ENCODE measurements at places on chromosomes 7 and 10. TPM values are rescaled to one million over a fixed set of nuclear protein-coding genes. Genes with fewer than 3 reads are reported as not detected.

DNA sequence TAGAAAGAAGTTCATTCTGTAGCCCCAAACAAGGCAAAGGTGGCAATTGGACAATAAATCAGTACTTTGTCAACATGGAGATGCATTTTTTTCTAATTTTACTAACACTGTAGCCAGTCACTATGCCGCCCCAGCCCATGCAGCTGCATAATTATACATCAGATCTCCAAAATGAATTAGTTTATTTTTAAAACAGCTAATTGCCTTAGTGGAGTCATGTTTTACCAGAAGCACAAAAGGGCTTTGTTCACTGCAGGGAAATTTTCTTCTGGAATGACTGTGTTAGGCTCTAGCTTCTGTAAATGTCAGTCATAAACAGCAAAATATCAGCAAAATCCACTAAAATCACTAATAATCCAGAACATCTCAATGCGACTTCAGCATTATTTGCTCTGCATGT lies 20.1 kb upstream of the HDAC9 start:
- no peaks in the 10 kb centered on the region for H3K27me3 ChIP-seq
- H3K36me3 ChIP-seq, result no peaks in the 10 kb centered on the region
- no peaks in the 10 kb centered on the region for H3K4me1 ChIP-seq
- H3K27ac ChIP-seq, result no peak overlapping the region
- H3K4me3 ChIP-seq, result no peak overlapping the region

DNA sequence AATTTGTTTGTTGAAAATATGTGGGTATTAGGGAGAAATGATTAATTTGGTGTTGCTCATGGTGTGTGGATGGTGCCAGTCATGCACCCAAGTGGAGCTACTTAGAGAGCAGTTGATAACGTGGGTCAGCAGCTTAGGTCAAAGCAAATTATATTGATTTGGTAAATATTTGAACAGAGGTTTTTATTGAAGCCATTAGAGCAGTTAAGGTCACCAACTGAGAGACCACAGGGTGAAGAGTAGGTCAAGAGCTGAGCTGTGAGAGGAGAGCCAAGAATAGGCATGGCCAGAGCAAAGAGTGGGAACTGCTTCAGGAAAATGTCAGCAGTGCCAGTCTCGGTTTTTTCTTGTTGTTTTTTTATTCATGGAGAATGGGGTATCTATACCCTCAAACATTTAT lies 97.9 kb downstream of the TMEM168 start:
- no peaks in the 10 kb centered on the region for H3K4me1 ChIP-seq
- H3K4me3 ChIP-seq, result no peak overlapping the region
- no peaks in the 10 kb centered on the region for H3K27me3 ChIP-seq
- DNase-seq, result no peak

CTTNBP2 gene
- 6.3 TPM for total RNA-seq

ZFAND2A gene
- 19.9 TPM for total RNA-seq

DNA sequence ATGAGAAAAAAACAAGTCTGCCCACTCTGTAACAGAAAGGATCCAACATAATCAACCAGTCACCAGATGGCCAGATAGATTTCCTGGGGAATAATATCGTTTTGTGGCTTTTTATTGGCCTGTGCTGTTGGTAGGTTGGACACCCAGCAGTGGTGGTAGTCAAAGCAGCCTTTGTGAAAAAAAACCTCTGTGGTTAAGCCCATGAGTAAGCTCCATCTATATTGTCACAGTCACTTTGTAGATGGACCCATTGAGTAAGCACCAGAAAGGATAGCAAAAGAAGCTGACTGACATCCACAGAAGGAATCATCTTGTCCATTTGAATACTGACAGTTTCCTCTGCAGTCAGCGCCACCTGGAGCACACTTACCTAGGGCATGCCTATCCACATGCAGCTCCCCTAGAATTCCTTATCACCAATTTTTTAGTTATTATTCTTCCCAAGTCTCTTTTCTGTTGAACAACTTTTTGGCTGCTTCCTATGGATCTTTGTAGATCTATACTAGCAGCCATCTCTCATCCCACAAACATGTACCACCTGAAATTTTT lies 96.9 kb downstream of the IQUB start:
- no peak overlapping the region for H3K27ac ChIP-seq
- H3K36me3 ChIP-seq, result no peaks in the 10 kb centered on the region

ATOH7 gene
- total RNA-seq, result not detected

- H3K27ac ChIP-seq, result no peak overlapping the region
- no peak for DNase-seq
- no peaks in the 10 kb centered on the region for H3K4me1 ChIP-seq
- no peaks in the 10 kb centered on the region for H3K36me3 ChIP-seq
These were observed 26.0 kb downstream of the PPP1R9A start for GRCh38 chr7:94933256-94933990.

PKD2L1 gene
- total RNA-seq, result 2.1 TPM

GRCh38 chr7:128006550-128007302 lies 24.5 kb downstream of the LRRC4 start:
- DNase-seq, result no peak
- H3K4me3 ChIP-seq, result no peak overlapping the region
- H3K4me1 ChIP-seq, result peaks cover 3% of the 10 kb centered on the region
- H3K36me3 ChIP-seq, result no peaks in the 10 kb centered on the region
- no peaks in the 10 kb centered on the region for H3K27me3 ChIP-seq

DNA sequence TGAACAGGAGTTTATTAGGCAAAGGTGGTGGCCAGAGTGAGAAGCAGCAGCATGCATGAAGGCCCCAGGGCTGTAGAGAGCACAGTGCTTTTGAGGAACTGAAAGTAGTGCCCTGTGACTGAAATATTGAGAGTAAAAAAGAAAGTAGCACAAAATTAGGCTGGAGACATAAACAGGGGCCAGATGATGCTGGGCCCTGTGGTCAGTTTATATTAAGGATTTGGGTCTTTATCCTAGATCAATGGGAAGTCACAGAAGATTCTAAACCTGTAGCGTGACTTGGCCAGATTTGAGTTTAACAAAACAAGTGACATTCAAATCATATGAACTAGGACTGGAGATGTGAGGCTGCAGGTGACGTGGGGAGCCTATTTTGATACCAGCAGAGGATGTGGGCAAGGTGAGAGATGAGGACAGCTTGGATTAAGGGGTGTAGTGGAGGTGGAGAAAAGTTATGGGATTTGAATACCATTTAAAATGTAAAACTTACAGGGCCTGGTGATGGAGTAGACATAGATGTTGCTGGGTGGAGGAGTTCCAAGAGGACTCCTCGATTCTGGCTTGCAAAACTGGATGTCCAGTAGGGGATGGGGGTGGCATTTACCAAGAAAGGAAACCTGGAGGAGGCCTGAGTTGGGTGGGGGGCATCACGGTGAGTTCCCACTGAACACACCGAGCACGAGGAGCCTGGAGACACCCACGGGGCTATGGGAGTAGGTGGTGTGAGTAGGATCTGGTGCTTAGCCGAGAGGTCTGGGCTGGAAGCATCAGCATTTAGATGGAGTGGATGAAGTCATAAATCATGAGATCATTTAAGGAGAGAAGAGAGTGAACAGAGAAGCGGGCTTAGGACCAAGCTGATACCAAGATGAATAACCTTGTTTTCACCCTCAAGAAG lies 52.8 kb downstream of the HHEX start:
- H3K36me3 ChIP-seq, result no peaks in the 10 kb centered on the region
- H3K4me1 ChIP-seq, result no peaks in the 10 kb centered on the region
- DNase-seq, result no peak

DNA sequence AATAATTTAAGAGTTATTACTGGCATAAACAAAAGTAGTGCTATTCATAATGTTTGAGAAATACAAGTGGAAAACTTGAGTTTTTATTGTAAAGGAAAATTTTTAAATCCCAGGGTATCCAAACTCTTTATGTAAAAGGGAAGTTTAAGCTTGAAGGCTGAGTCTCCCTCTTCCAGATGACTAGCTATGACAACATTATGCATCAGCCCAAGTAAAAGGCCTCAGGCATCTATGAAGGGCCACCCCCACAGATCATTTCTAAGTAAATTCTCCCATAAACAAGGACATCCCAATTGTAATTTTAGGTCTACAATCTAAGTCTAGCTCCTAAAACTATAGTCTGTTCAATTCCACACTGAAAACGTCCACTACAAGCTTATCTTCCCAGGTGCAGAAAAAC lies 166.2 kb upstream of the STEAP1 start:
- H3K36me3 ChIP-seq, result no peaks in the 10 kb centered on the region
- no peak overlapping the region for H3K27ac ChIP-seq
- H3K4me3 ChIP-seq, result no peak overlapping the region
- H3K4me1 ChIP-seq, result no peaks in the 10 kb centered on the region

DNA sequence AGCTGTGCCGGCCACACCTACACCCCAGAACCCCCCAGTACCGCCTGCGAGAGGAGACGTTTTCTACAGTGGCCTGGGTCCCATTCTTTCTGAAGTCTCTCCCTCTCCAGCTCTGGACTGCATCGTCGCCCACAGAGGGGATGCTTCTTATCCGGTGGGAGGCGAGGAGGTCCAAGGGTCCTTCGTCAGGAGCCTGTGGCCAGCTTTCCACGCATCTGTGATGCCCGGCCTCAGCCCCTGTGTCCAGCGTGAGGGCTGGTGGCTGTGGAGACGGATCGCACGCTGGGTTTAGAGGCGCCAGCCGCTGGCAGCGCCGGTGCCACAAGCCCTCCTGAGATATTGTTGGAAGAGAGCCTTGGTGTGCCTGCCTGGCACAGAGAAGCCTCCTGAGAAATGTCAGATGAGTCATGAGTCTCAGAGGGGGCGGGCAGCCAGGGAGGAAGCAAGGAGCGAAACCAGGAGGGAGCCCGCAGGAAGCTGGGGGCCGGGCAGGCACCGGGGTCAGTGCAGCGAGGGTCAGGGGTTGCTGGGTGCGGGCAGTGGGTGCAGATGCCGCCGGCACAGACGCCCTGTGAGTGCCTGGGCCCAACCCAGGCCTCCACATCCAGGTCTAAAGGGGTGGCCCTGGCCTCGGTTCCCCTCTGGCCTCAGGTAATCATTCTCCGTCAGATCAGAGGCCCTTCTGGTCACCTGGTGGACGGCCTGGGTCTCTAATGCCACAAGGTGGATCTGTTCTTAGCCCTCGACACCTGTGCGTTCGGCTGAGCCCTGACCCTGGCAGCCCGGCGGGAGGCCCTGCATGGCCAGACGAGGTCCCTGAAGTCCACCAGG lies 86.0 kb upstream of the DIP2C start:
- H3K36me3 ChIP-seq, result no peaks in the 10 kb centered on the region
- no peaks in the 10 kb centered on the region for H3K27me3 ChIP-seq
- H3K4me1 ChIP-seq, result no peaks in the 10 kb centered on the region
- DNase-seq, result peak; percentile 60

- no peaks in the 10 kb centered on the region for H3K36me3 ChIP-seq
- DNase-seq, result no peak
- no peaks in the 10 kb centered on the region for H3K4me1 ChIP-seq
- no peak overlapping the region for H3K4me3 ChIP-seq
These were observed 205.4 kb downstream of the IMMP2L start for GRCh38 chr7:111356941-111357340.

- peak overlapping the region; percentile 21 for H3K4me3 ChIP-seq
- H3K36me3 ChIP-seq, result no peaks in the 10 kb centered on the region
- H3K27me3 ChIP-seq, result no peaks in the 10 kb centered on the region
- peak overlapping the region; percentile 80 for H3K27ac ChIP-seq
These were observed 20.5 kb upstream of the COL1A2 start for GRCh38 chr7:94374231-94374630.

LLCFC1 gene
- not detected for total RNA-seq

MYO3A gene
- total RNA-seq, result 0.06 TPM

SPDYE1 gene
- not detected for total RNA-seq

- H3K27me3 ChIP-seq, result no peaks in the 10 kb centered on the region
- peaks cover 87% of the 10 kb centered on the region for H3K36me3 ChIP-seq
- no peak overlapping the region for H3K27ac ChIP-seq
- H3K4me1 ChIP-seq, result no peaks in the 10 kb centered on the region
These were observed 10.6 kb downstream of the CPSF4 start for GRCh38 chr7:99449326-99449725.

Measured in upper lobe of right lung (tissue), 1 donor.